Colonic mucosa (tissue), 4 donors: ENCODE measurements at places on chromosomes 7 and 10. TPM values are rescaled to one million over a fixed set of nuclear protein-coding genes. Genes with fewer than 3 reads are reported as not detected.

DNA sequence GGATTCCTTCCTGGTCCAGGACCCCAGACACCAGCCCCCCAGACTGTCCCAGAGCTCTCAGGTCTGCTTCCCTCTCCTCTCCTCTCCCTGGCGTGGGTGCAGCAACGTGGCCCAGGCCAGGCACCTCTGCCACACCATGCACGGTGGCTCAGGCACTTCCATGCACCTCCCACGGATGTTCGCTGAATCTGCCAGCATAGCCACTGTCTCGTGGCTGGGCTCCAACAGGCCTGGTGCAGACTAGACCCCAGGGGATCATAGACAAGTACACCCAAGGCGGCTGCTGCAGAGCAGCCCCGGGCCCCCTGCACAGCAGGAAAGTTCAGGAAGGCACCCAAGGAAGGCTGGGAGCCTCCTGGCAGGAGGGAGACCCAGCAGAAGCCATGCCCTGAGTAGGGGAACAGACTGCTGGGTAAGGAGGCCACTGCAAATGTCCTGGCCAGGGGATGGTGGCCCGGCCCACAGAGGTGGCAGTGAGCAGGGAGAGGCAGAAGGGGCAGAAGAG lies 4.4 kb downstream of the RASGEF1A start:
- no peak overlapping the region for H3K27ac ChIP-seq
- peaks cover 18% of the 10 kb centered on the region for H3K27me3 ChIP-seq
- no peaks in the 10 kb centered on the region for H3K36me3 ChIP-seq
- H3K4me3 ChIP-seq, result no peak overlapping the region
- DNase-seq, result peak; percentile 16

DNA sequence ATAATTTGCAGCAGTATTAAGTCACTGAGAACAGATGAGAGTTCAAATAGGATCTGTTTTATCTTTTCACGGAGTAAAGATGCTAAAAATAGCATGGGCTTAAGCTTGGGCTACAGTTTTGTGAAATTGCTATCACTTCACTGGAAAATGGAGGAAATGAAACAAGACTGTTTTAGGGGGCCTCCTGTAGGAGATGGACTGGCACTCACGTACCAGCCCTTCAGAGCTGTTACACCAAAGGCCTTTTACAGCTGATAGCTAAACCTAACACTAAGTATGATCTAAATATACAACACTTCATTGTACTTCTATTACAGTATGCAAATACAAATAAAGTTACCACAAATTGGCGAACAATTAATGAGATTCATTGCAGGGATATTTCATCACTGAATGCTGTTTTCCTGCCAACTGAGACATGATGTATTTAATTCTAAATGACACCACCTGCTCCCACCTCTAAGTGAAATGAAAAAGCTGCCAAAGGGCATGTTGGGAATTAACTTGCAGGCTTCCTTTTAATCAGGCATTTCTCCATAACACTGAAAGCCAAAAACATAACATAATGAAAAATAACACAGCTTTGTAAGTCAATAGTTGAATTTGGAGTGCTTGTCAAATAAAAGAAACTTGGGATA lies 304.5 kb upstream of the LRRN3 start:
- no peak overlapping the region for H3K4me3 ChIP-seq
- H3K36me3 ChIP-seq, result no peaks in the 10 kb centered on the region
- no peaks in the 10 kb centered on the region for H3K27me3 ChIP-seq
- DNase-seq, result no peak
- no peaks in the 10 kb centered on the region for H3K4me1 ChIP-seq
- no peak overlapping the region for H3K27ac ChIP-seq

DNA sequence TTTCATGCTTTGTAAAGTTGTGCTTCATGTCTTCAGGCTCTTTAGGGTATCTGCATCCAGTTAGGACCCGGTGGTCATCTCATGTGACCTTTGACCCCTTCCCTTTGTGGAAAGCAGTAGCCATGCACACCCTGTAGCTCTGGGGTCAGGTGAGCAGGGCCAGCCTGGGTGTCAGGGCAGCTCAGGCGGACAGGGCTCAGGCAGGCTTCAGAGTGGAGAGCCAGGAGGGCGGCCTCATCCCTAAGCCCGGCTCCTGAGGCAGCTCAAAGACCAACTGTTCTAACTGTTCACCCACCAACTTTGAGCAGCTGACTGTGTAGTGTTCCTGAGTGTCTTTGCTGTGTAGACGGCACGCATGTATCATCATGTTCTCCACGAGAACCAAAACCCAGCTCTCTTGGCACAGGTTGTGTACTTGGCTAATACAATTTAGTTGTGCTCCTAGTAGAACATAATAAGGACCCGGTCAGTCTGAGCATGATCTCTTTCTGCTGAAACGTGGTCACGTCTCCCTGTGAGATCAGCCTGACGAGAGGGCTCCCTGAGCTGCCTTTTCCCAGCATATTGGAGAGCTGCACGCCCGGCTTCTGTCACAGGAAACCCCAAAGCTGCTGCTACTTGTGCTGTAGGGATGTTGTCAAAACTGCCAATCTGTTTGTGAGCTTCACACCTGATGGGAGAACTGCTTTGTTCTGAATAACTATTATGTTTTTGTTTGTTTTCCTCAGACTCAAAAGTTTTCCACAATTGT lies 30.0 kb downstream of the EEPD1 start:
- no peaks in the 10 kb centered on the region for H3K4me1 ChIP-seq
- no peaks in the 10 kb centered on the region for H3K27me3 ChIP-seq
- DNase-seq, result no peak
- H3K36me3 ChIP-seq, result no peaks in the 10 kb centered on the region
- no peak overlapping the region for H3K27ac ChIP-seq

- H3K27me3 ChIP-seq, result no peaks in the 10 kb centered on the region
- DNase-seq, result no peak
- H3K4me3 ChIP-seq, result no peak overlapping the region
- no peaks in the 10 kb centered on the region for H3K4me1 ChIP-seq
- no peaks in the 10 kb centered on the region for H3K36me3 ChIP-seq
Measured at GRCh38 chr7:153224890-153225289, 465.3 kb downstream of the ACTR3B start.

DNA sequence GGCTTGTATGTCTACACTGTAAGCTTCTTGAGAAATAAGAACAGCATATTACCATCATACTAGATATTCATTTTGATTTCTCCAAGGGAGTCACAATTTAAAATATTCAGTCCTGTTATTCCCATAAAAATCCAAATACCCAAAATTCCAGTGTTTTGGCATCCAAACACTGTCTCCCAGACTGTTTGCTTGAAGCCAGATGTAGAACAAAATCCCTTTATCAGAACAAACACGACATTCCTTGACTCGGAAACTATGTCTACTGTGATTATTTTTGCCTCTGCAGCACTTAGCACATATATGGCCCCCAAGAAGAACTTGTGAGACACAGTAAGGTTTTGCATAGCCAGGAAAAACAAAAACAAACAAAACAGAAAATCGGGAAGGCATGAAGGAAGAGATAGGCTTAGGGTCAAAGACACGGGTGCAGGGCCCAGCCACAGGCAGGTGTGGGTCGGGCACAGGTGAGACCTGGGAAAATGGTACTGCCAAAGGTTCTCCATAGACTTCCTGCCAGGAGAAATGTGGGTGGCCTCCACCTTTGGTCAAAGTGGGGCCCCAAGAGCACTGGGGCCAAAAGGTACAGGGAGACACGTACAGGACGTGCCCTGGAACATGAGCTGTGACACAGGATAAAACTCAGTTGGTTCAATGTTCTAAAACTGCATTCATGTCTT lies 36.5 kb downstream of the CPXM2 start:
- H3K4me3 ChIP-seq, result no peak overlapping the region
- H3K4me1 ChIP-seq, result no peaks in the 10 kb centered on the region
- no peak overlapping the region for H3K27ac ChIP-seq
- no peaks in the 10 kb centered on the region for H3K27me3 ChIP-seq
- DNase-seq, result no peak

DNA sequence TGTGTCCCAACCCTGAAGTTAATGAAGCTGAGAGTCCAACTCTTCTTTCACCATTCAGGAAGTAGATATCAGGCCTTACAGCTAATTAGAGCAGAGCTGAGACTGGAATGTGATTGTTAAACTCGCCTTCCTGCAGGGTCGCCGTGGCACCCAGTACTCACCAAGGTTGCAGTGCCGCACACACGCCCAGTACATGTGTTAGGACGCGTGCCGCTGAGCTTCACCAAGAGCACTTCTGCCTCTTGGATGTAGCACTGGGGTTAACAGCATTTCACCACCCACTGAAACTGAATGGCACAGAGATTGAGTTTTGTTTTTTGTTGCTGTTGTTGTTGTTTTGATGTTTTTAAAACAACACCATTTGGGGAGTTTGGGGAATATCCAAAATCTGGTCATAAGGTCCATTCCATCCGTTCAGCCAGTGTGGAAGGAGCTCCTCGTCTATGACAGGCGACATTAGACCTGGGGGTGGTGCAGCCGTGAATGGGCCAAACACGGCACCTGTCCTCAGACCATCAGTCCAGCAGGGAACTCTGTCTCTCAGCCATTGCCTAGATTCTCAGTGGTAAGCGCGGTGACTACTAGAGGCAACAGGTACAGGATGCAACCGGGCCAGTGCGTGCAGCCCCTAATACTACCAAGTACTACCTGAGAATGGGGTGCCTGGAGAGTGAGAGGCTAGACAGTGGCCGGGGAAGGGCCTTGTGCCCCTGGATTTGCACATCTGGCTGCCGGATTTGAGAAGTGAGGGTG lies 21.9 kb downstream of the WIPI2 start:
- no peak overlapping the region for H3K4me3 ChIP-seq
- H3K4me1 ChIP-seq, result no peaks in the 10 kb centered on the region
- H3K36me3 ChIP-seq, result peaks cover 6% of the 10 kb centered on the region
- no peak overlapping the region for H3K27ac ChIP-seq

GRCh38 chr10:117087521-117087920 lies 50.5 kb downstream of the VAX1 start:
- H3K4me3 ChIP-seq, result no peak overlapping the region
- H3K36me3 ChIP-seq, result no peaks in the 10 kb centered on the region
- H3K27ac ChIP-seq, result no peak overlapping the region
- no peaks in the 10 kb centered on the region for H3K4me1 ChIP-seq

Gene RADIL
- total RNA-seq, result 0.54 TPM

Gene SLC26A3
- total RNA-seq, result 1,169 TPM

Gene LIPF
- total RNA-seq, result not detected

Gene SLC16A12
- total RNA-seq, result 0.24 TPM

Gene MYO3A
- total RNA-seq, result 1.4 TPM

Gene STEAP4
- total RNA-seq, result 3.5 TPM

Gene AKR1C2
- total RNA-seq, result 8.5 TPM
